Astrocyte (in vitro differentiated cells and primary cell): ENCODE measurements at places on chromosomes 16 and 17. TPM values are rescaled to one million over a fixed set of nuclear protein-coding genes. Genes with fewer than 3 reads are reported as not detected.

- H3K4me1 ChIP-seq: no peaks in the 10 kb centered on the region
- H3K4me3 ChIP-seq: no peak overlapping the region
- DNase-seq: no peak
- no peak overlapping the region for H3K27ac ChIP-seq
- no peaks in the 10 kb centered on the region for H3K27me3 ChIP-seq
Measured at GRCh38 chr16:24452724-24453123, 86.6 kb upstream of the RBBP6 start.

DNA sequence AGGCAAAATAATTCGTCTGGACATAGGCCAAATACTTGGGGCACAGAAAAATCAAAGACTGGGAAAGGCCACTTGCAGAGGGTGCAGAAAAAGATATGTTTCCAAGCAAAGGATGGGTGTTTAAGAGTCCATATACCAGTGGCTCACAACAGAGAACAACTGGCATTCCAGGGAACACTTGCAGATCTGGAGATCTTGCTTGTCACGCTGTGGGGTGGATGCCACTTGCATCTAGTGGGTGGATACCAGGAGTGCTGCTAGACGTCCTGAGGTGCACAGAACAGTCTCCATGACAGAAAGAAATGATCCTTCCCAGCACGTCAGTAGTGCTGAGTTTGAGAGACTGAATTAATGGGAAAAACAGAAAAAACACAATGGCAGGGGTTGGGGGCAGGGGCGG is 8.4 kb downstream of the CBX8 start:
- no peak for DNase-seq
- no peak overlapping the region for H3K27ac ChIP-seq
- H3K4me3 ChIP-seq: no peak overlapping the region
- peaks cover 10% of the 10 kb centered on the region for H3K4me1 ChIP-seq

- H3K4me1 ChIP-seq: no peaks in the 10 kb centered on the region
- H3K27me3 ChIP-seq: no peaks in the 10 kb centered on the region
- H3K27ac ChIP-seq: no peak overlapping the region
- H3K4me3 ChIP-seq: no peak overlapping the region
- DNase-seq: no peak
Measured at GRCh38 chr16:52742608-52743170, 195.7 kb upstream of the TOX3 start.

DNA sequence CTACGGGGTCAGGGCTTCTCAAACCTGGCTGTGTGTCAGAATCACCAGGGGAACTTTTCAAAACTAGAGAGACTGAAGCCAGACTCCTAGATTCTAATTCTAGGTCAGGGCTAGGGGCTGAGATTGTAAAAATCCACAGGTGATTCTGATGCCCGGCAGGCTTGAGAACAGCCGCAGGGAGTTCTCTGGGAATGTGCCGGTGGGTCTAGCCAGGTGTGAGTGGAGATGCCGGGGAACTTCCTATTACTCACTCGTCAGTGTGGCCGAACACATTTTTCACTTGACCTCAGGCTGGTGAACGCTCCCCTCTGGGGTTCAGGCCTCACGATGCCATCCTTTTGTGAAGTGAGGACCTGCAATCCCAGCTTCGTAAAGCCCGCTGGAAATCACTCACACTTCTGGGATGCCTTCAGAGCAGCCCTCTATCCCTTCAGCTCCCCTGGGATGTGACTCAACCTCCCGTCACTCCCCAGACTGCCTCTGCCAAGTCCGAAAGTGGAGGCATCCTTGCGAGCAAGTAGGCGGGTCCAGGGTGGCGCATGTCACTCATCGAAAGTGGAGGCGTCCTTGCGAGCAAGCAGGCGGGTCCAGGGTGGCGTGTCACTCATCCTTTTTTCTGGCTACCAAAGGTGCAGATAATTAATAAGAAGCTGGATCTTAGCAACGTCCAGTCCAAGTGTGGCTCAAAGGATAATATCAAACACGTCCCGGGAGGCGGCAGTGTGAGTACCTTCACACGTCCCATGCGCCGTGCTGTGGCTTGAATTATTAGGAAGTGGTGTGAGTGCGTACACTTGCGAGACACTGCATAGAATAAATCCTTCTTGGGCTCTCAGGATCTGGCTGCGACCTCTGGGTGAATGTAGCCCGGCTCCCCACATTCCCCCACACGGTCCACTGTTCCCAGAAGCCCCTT is 10.9 kb downstream of the STH start:
- H3K27ac ChIP-seq: no peak overlapping the region
- H3K36me3 ChIP-seq: no peaks in the 10 kb centered on the region
- peaks cover 2% of the 10 kb centered on the region for H3K27me3 ChIP-seq
- peaks cover 12% of the 10 kb centered on the region for H3K4me1 ChIP-seq
- H3K4me3 ChIP-seq: no peak overlapping the region

- DNase-seq: no peak
- no peak overlapping the region for H3K4me3 ChIP-seq
- no peaks in the 10 kb centered on the region for H3K36me3 ChIP-seq
- no peak overlapping the region for H3K27ac ChIP-seq
- no peaks in the 10 kb centered on the region for H3K27me3 ChIP-seq
- no peaks in the 10 kb centered on the region for H3K4me1 ChIP-seq
Measured at GRCh38 chr17:51427856-51428255, 167.5 kb downstream of the UTP18 start.

- no peaks in the 10 kb centered on the region for H3K36me3 ChIP-seq
- no peaks in the 10 kb centered on the region for H3K4me1 ChIP-seq
- DNase-seq: peak; percentile 46
- no peak overlapping the region for H3K27ac ChIP-seq
- H3K4me3 ChIP-seq: no peak overlapping the region
Measured at GRCh38 chr17:34312080-34312479, 7.2 kb upstream of the CCL8 start.

GRCh38 chr16:79849119-79849518 is 248.6 kb upstream of the MAF start:
- DNase-seq: no peak
- no peaks in the 10 kb centered on the region for H3K36me3 ChIP-seq

- H3K27ac ChIP-seq: no peak overlapping the region
- no peak for DNase-seq
- H3K36me3 ChIP-seq: no peaks in the 10 kb centered on the region
- no peaks in the 10 kb centered on the region for H3K4me1 ChIP-seq
- H3K27me3 ChIP-seq: no peaks in the 10 kb centered on the region
Measured at GRCh38 chr16:55778757-55779156, 54.1 kb downstream of the CES1 start.

DNA sequence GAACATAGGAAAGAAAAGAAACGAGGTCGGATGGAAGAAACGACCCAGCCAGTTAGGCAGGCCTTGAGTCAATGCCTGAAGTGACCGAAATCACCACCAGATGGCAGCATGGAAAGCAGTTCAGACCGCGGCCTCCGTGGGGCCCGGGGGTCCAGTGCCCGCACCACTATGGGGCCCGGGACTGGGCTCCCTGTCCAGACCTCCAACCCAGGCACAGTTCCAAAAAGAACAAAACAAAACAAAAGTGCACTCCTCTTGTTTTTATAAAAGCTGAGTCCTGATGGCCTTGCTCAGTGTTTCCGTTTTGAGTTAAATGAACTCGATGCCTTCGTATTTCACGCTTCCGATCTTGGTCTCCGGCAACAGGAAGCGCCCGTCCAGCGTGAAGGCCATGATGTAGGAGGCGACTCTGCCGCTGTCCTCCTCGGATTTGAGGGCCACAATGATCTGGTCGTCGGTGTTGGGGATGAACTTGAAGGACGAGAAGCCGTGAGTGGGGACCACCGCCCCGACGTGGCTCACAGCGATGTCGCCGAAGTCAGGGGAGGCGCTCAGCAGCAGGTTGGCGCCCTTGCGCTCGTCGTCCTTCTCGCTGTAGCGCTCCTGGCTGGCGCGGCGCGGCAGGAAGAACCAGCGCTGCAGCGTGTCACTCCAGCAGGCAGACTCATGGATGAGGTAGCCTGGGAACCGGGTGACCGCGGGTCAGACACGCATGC is 13.7 kb upstream of the LGALS3BP start:
- peak; percentile 8 for DNase-seq
- H3K27ac ChIP-seq: no peak overlapping the region
- no peaks in the 10 kb centered on the region for H3K4me1 ChIP-seq
- peaks cover 12% of the 10 kb centered on the region for H3K36me3 ChIP-seq
- no peak overlapping the region for H3K4me3 ChIP-seq

GRCh38 chr16:77816293-77816692 is 27.9 kb downstream of the VAT1L start:
- no peak overlapping the region for H3K4me3 ChIP-seq
- H3K27ac ChIP-seq: no peak overlapping the region
- peaks cover 8% of the 10 kb centered on the region for H3K36me3 ChIP-seq
- peaks cover 6% of the 10 kb centered on the region for H3K4me1 ChIP-seq

DNA sequence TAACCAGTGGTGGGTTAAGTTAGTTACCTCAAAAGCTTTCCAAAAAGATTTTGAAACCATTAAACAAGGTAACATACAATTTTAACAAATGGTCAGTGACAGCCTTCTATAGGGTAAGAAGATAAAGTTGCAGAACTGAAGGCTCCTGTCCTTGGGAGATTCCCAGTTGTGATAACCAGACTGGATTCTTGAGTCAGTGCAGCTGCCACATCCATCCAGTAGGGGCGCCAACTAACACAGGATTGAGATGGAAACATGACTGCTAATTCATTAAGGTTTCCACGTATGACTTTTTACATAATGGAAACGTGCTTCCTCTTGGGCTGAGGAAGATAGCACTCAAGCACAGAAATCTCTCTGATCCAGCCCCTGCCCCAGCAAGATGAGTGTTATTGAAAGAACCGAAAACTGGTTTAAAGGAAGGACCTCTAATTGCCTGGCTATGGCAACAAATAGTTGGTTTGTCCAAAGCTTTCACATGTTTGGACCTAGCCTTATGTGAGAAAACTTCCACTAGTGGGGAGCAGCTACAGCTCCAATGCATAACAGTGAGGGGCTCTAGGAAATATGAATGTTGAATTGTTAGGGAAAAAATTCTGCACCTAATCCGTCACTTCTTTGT is 269.8 kb upstream of the MYOCD start:
- H3K27me3 ChIP-seq: no peaks in the 10 kb centered on the region
- H3K36me3 ChIP-seq: no peaks in the 10 kb centered on the region
- no peak overlapping the region for H3K4me3 ChIP-seq
- H3K4me1 ChIP-seq: no peaks in the 10 kb centered on the region

GRCh38 chr16:3799354-3799753 is 81.2 kb downstream of the CREBBP start:
- H3K27me3 ChIP-seq: no peaks in the 10 kb centered on the region
- no peak overlapping the region for H3K27ac ChIP-seq
- no peak overlapping the region for H3K4me3 ChIP-seq
- peaks cover 3% of the 10 kb centered on the region for H3K4me1 ChIP-seq
- no peak for DNase-seq

GRCh38 chr16:29824589-29825144 is 4.4 kb downstream of the MVP start:
- H3K4me1 ChIP-seq: peaks cover 58% of the 10 kb centered on the region
- no peaks in the 10 kb centered on the region for H3K36me3 ChIP-seq
- H3K27me3 ChIP-seq: no peaks in the 10 kb centered on the region
- H3K27ac ChIP-seq: peak overlapping the region; percentile 89

- no peak overlapping the region for H3K4me3 ChIP-seq
- H3K27me3 ChIP-seq: no peaks in the 10 kb centered on the region
- H3K4me1 ChIP-seq: no peaks in the 10 kb centered on the region
- H3K27ac ChIP-seq: no peak overlapping the region
- H3K36me3 ChIP-seq: peaks cover 43% of the 10 kb centered on the region
- no peak for DNase-seq
Measured at GRCh38 chr17:32458371-32458770, 14.1 kb downstream of the PSMD11 start.

GRCh38 chr17:66665194-66665593 is 169.7 kb upstream of the CACNG5 start:
- no peaks in the 10 kb centered on the region for H3K27me3 ChIP-seq
- no peaks in the 10 kb centered on the region for H3K36me3 ChIP-seq
- no peak overlapping the region for H3K27ac ChIP-seq
- H3K4me1 ChIP-seq: peaks cover 7% of the 10 kb centered on the region
- no peak for DNase-seq

DNA sequence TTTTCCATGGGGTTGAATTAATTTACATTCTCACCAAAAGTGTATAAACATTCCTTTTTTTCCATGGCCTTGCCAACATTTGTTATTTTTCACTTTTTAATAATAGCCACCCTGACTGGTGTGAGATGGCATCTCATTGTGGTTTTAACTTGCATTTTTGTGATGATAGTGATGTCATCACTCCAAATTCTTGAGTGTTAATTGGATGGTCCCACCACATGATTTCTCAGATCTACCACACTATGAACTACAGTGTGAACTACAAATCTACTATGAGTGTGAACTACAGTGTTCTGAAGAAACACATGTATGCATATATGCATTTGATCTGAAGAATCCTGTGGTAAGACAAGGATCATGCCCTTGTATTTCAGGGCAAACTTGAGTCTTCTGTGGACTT is 340.1 kb downstream of the ABCC12 start:
- no peaks in the 10 kb centered on the region for H3K36me3 ChIP-seq
- H3K27me3 ChIP-seq: no peaks in the 10 kb centered on the region
- DNase-seq: peak; percentile 61
- no peak overlapping the region for H3K27ac ChIP-seq
- no peak overlapping the region for H3K4me3 ChIP-seq

DNA sequence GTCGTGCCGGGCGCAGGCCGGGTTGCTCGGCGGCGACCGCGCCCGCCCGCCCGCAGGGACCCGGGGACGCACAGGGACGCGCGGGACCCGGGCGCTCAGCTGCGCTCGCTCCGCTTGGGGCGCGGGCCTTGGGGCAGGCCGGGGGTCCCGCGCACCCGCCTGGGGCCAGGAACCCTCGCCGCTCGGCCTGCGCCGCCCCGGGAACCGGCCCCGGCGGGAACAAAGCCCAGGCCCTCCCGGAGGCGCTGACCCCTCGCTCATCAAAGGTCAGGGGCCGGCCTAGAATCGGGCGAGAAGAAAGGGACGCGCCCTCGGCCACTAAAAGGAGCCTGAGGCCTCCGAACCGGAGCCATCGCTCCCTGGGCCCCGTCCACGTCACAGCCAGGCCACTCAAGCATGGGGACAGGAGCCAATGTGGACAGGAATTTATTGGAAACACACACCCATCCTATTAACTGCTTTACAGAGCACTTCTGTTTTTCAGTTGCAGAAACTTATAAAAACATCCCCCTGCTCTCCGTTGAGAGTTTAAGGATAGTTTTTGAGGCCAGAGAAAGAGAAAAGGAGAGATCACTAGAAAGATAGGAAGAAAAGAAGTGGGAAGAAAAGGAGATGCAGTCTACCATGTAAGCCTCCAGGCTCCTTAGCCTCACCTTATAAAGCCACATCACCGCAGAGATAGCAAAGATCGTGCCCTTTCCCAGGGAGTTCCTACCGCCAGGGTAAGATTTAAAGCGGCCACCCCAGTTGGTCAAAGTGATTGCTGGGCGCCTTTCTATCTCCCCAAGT is 558 bp upstream of the ZFHX3 start:
- H3K4me3 ChIP-seq: peak overlapping the region; percentile 66
- H3K36me3 ChIP-seq: no peaks in the 10 kb centered on the region
- no peak for DNase-seq
- H3K27ac ChIP-seq: peak overlapping the region; percentile 74
- no peaks in the 10 kb centered on the region for H3K27me3 ChIP-seq
- H3K4me1 ChIP-seq: peaks cover 56% of the 10 kb centered on the region

GRCh38 chr16:83983491-83983890 is 15.4 kb downstream of the NECAB2 start:
- DNase-seq: peak; percentile 32
- no peaks in the 10 kb centered on the region for H3K4me1 ChIP-seq
- peaks cover 12% of the 10 kb centered on the region for H3K27me3 ChIP-seq

GRCh38 chr16:67982011-67982696 is 1.9 kb upstream of the DPEP3 start:
- H3K27me3 ChIP-seq: peaks cover 7% of the 10 kb centered on the region
- no peaks in the 10 kb centered on the region for H3K4me1 ChIP-seq

The DPEP3 gene
- not detected in 2 replicates for total RNA-seq

The ST6GALNAC1 gene
- total RNA-seq: not detected in 2 replicates

The FOXC2 gene
- total RNA-seq: 15.8 and 15.9 TPM in 2 replicates

The C16orf78 gene
- not detected in 2 replicates for total RNA-seq

The BCL6B gene
- not detected in 2 replicates for total RNA-seq
